HT1080 (cell line): ENCODE measurements at places on chromosomes 1 and 21.

DNA sequence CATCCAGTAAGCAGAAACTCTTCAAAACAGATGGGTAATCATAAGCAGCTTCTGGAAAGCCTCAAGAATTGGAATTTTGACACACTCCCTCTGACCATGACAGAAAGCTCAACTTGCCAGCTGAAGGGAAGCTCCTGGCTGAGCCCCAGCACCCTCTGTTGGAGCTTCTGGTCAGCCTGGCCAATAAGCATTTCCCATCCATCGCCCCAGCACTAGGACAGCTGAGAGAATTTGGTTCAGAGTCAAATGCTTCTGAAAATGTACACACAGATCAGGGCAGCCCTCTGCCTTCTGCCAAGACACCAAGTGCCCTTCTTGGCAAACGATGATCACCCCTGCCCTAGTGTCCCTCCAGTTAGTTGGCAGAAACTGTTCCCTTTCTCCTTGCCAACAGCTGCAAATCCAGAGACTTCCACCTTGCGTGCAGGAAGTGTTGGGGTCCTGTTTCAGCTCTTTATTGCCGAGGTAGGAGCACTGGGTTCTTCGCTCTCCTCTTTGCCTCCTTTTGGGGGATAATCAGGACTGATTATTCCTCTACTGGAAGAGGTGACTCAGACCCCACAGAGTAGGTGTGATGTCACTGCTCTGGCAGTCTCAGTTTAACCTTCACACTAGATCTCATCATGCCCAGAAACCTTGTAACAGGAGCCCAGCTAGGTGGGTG, 11.9 kb downstream of the PIGV start:
- peak; percentile 69 for DNase-seq

- no peak for DNase-seq
Observed at GRCh38 chr1:56477164-56478111, 101.9 kb downstream of the PLPP3 start.

GRCh38 chr21:34018910-34019309, 54.5 kb upstream of the MRPS6 start:
- no peak for DNase-seq

GRCh38 chr1:229066591-229066990, 204.3 kb upstream of the RAB4A start:
- DNase-seq = no peak

- DNase-seq = no peak
Observed at GRCh38 chr1:156492591-156493080, 7.9 kb downstream of the MEF2D start.

- no peak for DNase-seq
Observed at GRCh38 chr1:181453541-181454201, 29.6 kb upstream of the CACNA1E start.

GRCh38 chr21:41321211-41321907, 4.8 kb downstream of the FAM3B start:
- no peak for DNase-seq

DNA sequence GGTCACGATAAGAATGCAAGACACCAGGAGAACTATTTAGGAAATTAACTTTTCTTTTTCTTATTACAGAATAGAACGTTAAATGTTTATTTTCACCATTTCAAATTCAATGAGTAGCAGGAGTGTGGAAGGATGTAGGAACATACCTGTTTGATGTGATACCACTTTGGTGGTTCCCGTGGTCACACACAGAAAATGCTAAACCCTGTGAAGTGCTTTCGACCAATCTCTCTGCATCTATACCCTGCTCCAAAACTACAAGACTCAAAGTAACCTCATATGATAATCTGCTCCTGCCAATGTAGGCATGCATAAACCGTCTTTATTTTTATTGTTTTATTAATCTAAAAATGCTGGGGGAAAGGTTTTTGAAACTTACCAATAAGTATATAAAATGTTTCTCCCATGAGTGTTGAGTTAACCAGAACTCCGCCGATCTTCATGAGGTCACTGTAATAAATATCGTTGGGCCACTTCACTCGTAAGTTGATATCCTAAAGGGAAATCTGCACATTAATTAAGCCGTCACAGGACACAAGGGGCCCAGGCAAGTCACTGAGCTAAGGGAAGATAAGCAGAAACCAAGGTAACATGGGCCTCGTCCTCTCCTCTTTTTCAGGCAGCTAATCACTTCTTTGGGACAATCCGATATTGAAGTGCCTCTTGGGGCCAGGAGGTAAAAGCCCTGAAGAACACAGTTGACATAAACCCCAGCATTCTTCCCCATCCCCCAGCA, 60.6 kb downstream of the SIM2 start:
- DNase-seq = no peak

GRCh38 chr1:53605181-53605580, 133.8 kb downstream of the GLIS1 start:
- DNase-seq = no peak

GRCh38 chr1:205434738-205435137, 12.9 kb upstream of the LEMD1 start:
- no peak for DNase-seq

GRCh38 chr1:21511579-21512522, 2.6 kb downstream of the ALPL start:
- DNase-seq = peak; percentile 49

- DNase-seq = no peak
Observed at GRCh38 chr1:75786901-75787493, 941 bp downstream of the RABGGTB start.

DNA sequence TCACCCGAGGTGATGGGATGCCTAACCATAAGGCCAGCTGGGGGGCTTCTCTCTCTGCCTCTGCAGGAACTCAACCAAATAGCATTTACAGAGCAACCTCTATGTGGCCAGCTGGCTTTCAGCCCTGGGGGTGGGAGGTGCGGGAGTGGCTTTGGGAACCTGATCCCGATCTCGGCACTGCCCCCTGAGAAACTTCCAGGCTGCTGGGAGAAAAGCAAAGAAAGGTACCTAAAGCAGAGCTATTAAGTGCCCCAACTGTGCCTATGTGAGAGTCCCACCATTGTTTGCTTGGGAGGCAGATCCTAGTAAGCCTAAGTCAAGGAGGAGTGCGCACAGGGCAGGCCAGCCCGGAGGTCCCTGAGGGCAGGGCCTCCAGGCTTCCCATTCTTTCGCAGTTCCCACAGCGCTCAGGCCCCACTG, 7.0 kb downstream of the KRTCAP2 start:
- no peak for DNase-seq

- DNase-seq = no peak
Observed at GRCh38 chr1:30110846-30111245, 612.5 kb downstream of the MATN1 start.
